ENCODE measurements at places on chromosomes 6 and 20. TPM values are rescaled to one million over a fixed set of nuclear protein-coding genes. Genes with fewer than 3 reads are reported as not detected.

DPPA5 gene
- polyA plus RNA-seq, result not detected

ATP6V1G2 gene
- 1.1 TPM for polyA plus RNA-seq

TUBB2B gene
- polyA plus RNA-seq, result not detected

PRL gene
- 0.13 TPM for polyA plus RNA-seq

RIPPLY2 gene
- polyA plus RNA-seq, result not detected

C6orf15 gene
- polyA plus RNA-seq, result not detected

PSORS1C1 gene
- not detected for polyA plus RNA-seq

DEFB132 gene
- not detected for polyA plus RNA-seq

IYD gene
- not detected for polyA plus RNA-seq

SSTR4 gene
- not detected for polyA plus RNA-seq

CDH22 gene
- not detected for polyA plus RNA-seq

SAMD5 gene
- polyA plus RNA-seq, result not detected

SAMD10 gene
- polyA plus RNA-seq, result 6.6 TPM

ERVFRD-1 gene
- not detected for polyA plus RNA-seq

TGM3 gene
- not detected for polyA plus RNA-seq

PTCRA gene
- not detected for polyA plus RNA-seq

PI16 gene
- 92.0 TPM for polyA plus RNA-seq

HLA-B gene
- polyA plus RNA-seq, result 8,292 TPM

KIZ gene
- polyA plus RNA-seq, result 16.8 TPM

RAMACL gene
- polyA plus RNA-seq, result 0.16 TPM

ALDH5A1 gene
- 10.5 TPM for polyA plus RNA-seq

FAM209B gene
- polyA plus RNA-seq, result not detected

ADGRG6 gene
- not detected for polyA plus RNA-seq
